Urothelium cell line (cell line): ENCODE measurements at places on chromosomes 3 and 15.

GRCh38 chr3:9704347-9705322 lies 1.0 kb downstream of the CPNE9 start:
- no peak for DNase-seq

DNA sequence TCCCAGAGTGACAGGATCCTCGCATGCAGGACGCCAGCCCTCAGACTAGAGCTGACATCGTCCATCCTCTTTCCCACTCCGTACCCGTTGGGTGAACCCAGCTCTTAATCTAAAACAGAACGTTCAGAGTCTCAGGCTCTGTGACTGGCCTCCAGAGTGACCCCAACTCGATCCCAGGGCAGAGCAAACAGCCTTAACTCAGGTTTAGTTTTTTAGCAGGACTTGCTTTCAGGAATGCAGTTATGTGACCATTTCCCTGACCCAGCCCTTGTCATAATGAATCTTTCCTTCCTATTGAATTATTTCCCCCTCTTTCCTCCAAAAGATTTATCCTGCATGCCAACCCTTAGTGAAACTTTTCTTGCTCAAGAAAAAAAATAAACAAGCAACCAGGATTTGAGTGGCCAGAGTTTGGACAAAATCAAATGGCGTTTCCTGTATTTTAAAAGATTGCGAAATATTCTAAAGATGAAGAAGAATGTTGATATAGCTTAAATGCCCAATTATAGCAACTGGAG lies 47.8 kb upstream of the RARB start:
- DNase-seq = no peak

DNA sequence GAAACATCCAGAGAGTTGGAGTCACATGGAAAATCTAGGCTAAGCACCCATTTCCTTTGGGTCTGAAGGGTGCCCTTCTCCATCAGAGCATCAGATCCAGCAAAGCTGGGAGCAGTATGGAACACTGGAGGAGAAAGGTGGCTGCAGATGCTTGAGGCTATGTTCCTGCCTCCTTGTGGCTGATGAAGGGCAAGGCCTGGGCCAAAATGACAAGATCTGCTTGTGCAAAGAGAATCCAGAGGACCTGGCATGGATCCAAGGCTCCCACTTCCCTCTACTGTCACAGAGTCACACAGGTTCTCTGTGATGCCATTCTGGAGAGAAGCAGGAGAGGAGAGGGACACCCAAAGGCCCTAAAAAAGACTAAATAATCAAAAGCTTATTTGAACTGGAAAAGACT lies 9.2 kb upstream of the ATP8B4 start:
- no peak for DNase-seq

DNA sequence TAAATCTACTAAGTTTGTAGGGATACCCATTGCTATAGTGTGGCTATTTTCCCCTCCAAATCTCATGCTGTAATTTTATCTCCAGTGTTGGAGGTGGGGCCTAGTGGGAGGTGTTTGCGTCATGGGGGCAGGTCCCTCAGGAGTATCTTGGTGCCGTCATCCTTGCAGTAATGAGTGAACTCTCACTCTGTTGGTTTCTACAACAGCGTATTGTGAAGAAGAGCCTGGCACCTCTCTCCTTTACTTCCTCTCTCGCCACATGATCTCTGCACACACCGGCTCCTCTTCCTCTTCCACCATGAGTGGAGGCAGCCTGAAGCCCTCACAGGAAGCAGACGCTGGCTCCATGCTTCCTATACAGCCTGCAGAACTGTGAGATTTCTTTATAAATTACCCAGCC lies 34.0 kb upstream of the TRPM1 start:
- no peak for DNase-seq

DNA sequence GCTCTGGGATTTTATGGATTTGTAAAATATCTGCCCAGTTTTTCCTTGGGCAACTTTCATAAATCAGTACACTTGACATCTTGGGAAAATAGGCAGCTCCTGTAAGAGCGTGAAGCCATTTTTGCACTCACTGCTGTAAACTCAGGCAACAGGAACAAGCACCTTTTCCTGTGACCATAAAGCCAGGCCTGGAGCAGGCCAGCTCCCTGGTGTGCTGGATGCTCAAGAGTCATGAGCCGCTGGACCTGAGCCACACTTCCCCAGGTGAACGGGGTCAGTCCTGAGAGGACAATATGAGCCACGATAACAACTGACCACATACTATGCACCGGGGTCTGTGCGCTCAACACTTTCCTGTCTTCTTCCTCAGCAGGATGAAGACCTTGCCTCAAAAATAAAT lies 158.2 kb downstream of the NUP210 start:
- no peak for DNase-seq
